ENCODE measurements at places on chromosomes 5 and 9.

- no peak for DNase-seq
Measured at GRCh38 chr9:34262971-34263370, 66.1 kb downstream of the KIF24 start.

DNA sequence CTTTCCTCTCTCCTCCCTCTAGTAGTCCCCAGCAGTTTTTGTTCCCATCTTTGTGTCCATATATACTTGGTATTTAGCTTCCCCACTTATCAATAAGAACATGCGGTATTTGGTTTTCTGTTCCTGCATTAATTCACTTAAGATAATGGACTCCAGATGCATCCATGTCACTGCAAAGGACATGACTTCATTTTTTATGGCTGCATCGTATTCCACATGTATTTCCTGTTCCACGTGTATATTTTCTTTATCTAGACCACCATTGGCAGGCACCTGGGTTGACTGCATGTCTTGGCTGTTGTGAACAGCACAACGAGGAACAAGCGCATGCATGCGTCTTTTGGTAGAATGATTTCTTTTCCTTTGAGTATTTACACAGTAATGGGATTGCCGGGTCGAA, 6.2 kb downstream of the ZNF79 start:
- no peak for DNase-seq

DNA sequence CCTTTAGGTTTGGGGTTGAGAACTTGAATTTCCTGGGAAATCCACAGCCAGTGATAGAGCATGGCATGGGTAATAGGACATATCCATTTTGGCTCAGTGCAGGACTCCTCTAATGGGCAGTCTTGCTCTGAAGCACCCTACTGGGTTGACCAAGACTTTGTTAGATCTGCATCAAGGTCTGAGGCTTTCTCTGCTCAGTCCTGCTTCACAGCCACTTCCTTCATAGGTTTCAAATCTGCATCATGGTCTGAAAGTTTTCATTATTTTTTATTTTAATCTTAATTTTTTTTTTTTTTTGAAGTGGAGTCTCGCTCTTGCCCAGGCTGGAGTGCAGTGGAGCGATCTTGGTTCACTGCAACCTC, 36.5 kb downstream of the KIF2A start:
- no peak for DNase-seq

GRCh38 chr9:34652602-34653000, 616 bp downstream of the IL11RA start:
- DNase-seq, result no peak

DNA sequence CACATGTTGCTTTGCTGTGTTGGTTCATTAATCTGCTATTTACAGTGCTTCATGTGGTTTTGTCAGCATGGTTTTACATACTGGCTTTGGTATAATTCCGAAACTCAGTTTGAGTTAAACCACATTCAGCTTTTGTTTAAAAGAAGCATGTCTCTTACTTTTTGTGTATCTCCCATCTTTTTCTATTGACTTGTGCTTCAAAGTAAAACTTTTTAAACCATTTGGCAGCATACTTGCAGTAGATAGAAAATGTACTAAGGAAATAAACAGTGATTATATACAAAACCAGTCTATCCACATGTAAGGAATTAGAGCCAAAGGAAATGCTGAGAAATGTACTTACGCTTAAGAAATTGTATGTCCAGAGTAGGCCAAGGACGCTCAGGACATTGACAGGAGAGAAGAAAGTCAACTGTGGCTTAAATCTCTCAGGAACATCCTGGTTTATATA, 286.9 kb downstream of the ARHGEF28 start:
- DNase-seq, result no peak

DNA sequence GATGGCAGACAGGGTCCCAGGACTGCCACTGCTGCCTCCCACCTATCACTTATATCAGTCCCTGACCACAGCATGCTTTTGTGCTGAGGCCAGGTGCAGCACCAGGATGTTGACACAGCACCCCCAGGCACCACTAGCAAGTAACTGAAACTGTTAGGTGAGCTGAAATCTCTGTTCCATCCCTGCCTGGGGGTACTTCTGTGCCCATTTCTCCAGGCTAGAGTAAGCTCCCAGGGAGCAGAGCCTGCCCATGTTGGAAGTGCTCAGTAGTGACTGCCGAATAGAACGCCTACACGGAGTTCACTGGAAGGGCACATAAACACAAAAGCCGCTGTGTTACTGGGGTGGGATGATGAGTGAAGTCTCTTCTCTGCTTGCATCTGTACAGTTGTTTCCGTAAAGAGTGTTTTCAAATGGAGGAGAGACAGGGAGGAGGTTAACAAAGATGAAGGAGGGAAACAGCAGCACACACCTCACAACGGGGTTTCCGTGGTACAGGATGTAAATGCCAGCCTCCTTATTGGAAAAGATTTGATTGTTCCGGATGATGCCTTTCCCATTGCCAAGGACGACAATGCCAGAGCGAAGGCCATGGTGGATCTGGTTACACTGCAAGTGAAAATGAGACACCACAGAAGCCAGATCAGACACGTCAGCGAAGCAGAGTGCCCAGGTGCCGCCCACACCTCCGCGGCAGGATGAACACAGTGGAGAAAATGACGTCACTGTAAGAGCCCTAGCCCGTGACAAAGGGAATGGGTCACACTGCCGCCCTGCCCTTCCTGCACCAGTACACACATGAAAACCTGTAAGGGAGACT, 43.1 kb downstream of the POLR1E start:
- DNase-seq, result peak; percentile 19

DNA sequence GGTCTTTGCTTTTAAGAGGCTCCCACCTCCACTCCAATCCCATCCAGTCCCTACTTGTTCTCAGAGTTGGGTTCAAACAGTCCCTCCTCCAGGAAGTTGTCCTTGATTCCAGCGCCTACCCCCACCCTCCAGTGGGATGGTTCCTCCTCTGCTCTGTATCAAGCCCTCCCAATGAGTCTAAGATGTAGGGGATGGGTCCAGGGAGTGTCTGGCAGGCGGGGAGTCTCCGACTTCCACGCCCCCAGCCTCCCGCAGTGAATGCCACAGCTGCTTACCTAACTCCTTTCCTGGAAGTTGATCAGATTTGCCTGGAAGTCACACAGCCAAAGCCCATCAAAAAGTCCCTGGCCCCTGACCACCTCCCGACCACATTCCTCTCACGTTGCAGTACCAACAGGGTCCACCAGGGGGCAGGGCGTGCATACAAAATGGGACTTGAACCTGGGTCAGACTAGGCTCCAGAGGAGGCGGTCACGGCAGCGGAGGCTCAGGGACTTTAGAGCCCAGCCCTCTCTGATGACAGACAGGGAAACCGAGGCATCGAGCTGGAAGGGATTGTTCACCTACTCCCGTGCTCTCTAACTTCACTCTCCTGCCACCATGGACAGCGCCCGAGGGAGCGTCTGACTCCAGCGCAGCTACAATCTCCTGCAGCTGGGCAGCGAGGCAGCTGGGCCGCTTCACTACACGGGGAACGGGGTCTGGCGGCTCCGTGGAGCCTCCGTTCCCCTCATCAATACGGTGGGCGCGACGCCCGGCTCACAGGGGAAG, 25.0 kb upstream of the TDRD7 start:
- peak; percentile 88 for DNase-seq

- no peak for DNase-seq
Measured at GRCh38 chr9:17171309-17172094, 36.7 kb downstream of the CNTLN start.

DNA sequence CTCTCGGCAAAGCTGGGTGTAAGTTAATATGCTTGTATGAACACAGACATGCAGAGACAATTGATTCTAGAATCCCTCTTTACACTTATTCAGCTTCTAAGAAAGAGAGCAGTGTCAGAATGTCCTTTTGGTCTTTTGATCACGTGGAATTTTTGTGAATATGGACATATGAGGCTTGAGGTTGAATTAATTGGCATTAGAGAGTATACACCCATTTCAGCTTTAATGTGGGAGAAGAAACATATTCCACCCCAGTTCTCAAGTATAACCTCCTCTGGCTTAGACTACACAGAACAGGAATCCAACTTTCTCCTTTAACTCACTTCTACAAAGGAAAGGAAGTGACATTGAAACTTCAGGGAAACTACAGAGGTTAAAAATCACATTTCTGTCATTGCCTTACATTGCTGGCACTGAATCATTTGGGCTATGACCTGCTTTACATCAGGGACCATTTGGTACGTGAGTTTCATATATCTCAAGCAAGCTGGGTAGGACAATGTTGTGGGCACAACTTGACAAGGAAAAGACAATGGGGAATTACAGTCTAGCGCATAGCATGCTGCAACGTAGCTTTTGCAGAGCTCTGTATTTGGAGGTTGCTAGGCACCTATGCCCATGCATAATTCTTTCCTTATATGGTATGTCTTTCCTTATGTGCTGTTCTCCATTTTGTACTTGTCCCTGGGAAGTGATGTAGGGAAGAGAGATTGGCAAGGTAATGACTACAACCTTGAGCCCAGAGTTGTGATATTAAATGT, 19.5 kb downstream of the DAB2 start:
- no peak for DNase-seq

DNA sequence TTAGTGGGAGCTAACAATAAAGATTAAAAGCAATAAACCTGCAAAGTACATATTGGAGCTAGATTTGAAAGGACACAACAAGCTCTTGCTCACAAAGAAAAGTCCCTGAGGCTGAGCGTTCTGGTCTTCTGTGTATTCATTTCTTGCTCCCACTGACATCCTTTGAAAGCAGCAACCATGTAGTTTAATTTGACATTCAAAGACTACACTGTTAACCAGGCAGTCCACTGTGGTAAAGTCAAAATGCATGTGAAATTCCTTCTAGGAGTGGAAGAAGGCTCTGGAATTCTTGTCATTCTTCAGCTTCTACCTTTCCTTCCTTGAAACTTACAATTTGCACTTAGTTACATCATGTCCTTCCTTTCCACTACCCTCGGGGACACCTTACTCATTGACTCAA, 480.7 kb downstream of the CSNK1G3 start:
- DNase-seq, result no peak

DNA sequence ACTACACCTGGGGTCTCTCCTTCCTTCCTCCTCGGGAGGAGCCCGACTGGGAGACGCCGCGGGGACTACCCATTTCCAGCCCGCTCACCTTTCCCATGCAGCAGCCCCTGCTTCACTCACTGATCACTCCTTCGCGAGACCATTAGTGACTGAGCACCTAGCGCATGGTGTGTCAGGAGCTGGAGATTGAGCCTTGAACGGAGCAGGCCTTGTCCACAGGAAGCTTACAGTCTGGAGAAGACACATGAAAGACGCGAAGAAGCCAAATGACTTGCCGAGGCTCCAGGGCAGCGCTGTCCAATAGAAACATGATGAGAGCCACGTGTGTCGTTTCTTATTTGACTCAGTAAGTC, 283 bp upstream of the CFAP90 start:
- DNase-seq, result no peak

DNA sequence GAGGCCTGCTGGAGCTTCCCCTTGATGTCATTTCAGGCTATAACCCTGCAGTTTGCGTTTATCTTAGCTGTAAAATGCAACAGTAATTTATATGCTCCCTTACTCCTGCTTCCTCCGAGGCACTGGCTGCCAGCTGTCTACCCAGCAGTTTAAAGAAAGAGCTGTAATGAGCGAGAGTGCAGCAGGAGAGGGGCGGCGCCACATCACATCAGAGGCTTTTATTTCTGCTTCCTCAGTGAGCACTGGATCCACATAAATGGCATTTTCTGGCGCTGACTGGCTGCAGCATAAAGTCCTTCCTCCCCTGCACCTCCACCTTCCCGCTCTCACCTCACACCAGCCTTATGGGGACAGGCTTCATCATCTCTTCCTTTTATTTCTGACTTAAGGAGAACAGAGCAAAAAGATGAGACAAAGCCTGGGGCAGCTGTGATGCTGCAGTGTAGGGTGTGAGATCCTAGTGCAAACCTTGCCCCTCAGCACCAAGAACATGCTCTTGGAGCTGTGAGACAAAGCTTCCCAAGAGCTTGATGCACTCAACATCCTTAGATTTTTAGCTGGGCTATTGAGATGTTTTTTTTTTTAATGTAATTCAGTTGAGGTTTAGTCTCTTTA, 829.6 kb upstream of the ZNF608 start:
- peak; percentile 72 for DNase-seq

- DNase-seq, result no peak
Measured at GRCh38 chr5:141182248-141182647, at the start of gene PCDHB16. Gene PCDHB16 (plus strand): TSS chr5:141182387. CDS start chr5:141182560, 173 bp downstream.

GRCh38 chr5:96312383-96312782, 120.7 kb downstream of the PCSK1 start:
- DNase-seq, result no peak

GRCh38 chr5:127571314-127572131, 54.1 kb downstream of the PRRC1 start:
- DNase-seq, result no peak

DNA sequence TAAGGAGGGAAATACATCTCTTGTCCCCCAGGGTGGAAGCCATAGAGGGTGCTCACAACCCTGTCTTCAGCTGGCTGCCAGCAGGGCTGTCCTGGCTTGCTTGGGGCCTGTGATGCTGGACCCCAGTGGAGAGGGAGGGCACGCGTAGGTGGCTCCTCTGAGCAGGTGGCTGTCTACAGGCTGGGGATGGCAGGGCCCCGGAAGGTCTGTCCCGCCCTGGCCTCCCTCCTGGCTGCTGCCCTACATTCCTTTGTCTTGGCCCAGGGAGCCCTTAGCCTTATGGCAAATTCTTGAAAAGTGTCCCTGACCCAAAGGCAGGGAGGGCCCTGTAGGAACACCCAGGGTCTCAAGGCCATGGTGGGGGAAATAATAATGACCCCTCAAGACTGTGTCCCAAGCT, 224.4 kb downstream of the HSPA4 start:
- DNase-seq, result no peak

GRCh38 chr9:122860319-122861142, 32.1 kb upstream of the PDCL start:
- DNase-seq, result no peak

DNA sequence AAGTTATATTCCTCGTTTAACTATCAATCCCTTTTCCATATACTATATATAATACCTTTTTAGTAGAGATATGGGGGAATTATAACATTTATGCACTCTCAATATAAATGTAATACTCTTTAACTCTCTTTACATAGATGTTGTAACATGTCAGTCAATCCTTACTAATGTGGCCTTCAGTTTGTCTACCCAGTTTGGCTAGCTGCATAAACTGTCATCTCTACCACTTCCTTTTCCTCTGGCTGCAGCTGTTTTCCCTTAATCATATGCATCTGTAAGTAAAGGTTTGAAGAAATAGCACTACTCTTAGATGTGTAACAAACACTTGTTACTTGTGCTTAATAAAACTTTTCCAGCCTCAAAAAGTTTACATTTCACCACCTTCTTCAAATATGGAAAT, 13.4 kb downstream of the ABHD17B start:
- DNase-seq, result no peak

DNA sequence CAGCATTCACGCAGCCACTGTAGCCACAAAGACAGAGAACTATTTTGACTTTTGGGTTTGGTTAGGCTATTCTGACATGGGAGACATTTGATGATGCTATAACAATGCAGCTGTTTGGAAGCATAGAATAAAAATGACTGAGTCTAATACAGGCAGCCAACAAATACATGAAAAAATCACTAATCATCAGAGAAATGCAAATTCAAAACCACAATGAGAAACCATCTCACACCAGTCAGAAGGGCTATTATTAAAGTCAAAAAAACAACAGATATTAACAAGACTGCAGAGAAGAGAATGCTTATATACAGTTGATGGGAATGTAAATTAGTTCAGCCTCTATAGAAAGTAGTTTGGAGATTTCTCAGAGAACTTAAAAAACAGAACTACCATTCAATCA, 107.1 kb upstream of the POC5 start:
- DNase-seq, result no peak

GRCh38 chr9:91378695-91379127, 17.0 kb upstream of the AUH start:
- no peak for DNase-seq

- no peak for DNase-seq
Measured at GRCh38 chr9:96376891-96377874, 6.3 kb downstream of the SLC35D2 start.

Data from colonic mucosa (tissue), 4 donors.